Gastrocnemius medialis (tissue), 4 donors: ENCODE measurements at places on chromosomes 6 and 20. TPM values are rescaled to one million over a fixed set of nuclear protein-coding genes. Genes with fewer than 3 reads are reported as not detected.

Gene CGA
- not detected for total RNA-seq

Gene POM121L2
- not detected for total RNA-seq

Gene SAMD3
- not detected for total RNA-seq

Gene SLA2
- not detected for total RNA-seq

Gene PNLDC1
- total RNA-seq = not detected

Gene HLA-DMA
- total RNA-seq = 3.6 TPM

Gene GPX5
- not detected for total RNA-seq

Gene KCNS1
- total RNA-seq = not detected

Gene HFE
- 1.9 TPM for total RNA-seq

Gene VNN1
- 0.46 TPM for total RNA-seq

Gene SLC35F1
- 0.13 TPM for total RNA-seq
